ENCODE measurements at places on chromosomes 12 and 14.

- no peak for DNase-seq
Measured at GRCh38 chr12:46459861-46460545, 87.4 kb upstream of the SLC38A2 start.

DNA sequence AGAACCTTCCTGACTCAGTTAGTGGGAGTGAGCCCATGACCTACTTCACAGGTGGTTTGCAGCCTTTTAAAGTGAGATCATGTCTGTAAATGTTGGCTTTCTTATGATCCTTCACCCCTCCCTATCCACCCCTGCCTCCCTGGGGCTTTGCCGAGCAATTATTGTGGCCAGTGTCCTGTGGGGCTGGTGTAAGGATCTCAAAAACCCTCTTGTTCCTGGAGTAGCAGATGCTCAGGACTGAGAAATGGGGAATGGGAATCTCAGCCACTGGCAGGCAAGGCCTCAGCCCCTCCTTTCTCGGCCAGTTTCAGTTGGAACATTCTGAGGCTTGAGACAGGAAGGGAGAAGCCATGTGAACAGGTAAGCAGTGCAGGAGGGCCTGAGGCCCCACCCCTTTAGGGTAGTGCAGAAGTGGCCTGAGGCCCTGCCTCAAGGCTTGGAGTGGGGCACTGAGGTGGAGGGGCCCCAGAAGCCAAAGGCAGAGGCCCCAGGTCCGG, 53.8 kb downstream of the PLEKHG3 start:
- DNase-seq = no peak

GRCh38 chr12:123031171-123031845, 50.8 kb downstream of the ARL6IP4 start:
- no peak for DNase-seq

DNA sequence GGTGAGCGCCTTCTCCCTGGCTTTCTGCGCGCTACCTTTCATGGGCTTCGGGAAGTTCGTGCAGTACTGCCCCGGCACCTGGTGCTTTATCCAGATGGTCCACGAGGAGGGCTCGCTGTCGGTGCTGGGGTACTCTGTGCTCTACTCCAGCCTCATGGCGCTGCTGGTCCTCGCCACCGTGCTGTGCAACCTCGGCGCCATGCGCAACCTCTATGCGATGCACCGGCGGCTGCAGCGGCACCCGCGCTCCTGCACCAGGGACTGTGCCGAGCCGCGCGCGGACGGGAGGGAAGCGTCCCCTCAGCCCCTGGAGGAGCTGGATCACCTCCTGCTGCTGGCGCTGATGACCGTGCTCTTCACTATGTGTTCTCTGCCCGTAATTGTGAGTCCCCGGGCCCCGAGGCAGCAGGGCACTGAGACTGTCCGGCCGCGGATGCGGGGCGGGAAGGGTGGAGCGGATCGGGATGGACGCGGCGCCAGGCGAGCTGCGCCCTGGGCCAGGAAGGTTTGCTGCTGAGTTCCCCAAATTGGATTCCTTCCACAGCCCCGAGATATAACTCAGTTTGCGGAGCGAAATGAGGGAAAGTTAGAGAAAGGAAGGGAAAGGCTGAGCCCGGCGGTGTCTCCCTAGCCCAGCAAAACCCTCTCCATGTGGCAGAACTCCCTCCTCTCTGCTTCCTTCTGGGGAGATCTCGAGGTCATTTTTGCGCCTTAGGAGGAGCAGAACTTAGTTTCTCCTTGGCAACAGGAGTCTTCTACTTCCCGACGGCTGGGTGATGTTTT, 972 bp downstream of the PTGDR start:
- DNase-seq = no peak

GRCh38 chr12:38664661-38665269, 240.6 kb downstream of the CPNE8 start:
- no peak for DNase-seq

GRCh38 chr12:116441292-116441691, 117.9 kb upstream of the MAP1LC3B2 start:
- DNase-seq = no peak

DNA sequence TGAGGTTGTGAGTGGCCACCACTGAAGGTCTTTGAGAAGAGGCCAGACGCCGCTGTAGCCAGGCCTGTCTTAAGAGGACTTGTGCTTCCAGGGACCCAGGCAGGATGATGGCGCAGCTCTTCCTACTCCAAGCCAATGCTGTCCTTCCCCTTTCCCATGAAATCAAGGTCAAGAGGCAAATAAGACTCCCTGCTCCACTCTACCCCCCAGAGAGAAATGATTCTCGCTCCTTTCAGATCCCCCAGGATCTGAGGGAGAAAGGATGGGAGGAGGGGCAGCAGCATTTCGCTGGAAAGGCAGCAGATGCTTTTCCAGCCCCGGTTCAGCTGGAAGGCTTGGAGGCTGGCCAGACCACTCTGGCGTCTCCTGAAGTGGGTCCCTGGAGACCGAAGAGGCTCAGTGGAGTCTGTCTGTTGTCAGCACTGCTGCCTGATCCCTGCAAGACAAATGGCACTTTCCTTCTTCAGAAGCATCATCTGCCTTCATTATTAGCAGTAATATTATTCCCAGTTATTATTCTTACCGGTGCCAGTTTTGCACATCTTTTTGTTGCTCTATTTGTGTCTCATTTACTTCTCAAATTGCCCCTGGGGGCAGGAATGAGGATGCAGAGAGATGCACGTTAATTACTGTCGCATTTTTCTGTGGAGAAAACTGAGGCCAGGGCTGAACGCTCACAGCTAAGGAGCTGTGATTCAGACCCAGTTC, 51.4 kb downstream of the C14orf132 start:
- DNase-seq = no peak

DNA sequence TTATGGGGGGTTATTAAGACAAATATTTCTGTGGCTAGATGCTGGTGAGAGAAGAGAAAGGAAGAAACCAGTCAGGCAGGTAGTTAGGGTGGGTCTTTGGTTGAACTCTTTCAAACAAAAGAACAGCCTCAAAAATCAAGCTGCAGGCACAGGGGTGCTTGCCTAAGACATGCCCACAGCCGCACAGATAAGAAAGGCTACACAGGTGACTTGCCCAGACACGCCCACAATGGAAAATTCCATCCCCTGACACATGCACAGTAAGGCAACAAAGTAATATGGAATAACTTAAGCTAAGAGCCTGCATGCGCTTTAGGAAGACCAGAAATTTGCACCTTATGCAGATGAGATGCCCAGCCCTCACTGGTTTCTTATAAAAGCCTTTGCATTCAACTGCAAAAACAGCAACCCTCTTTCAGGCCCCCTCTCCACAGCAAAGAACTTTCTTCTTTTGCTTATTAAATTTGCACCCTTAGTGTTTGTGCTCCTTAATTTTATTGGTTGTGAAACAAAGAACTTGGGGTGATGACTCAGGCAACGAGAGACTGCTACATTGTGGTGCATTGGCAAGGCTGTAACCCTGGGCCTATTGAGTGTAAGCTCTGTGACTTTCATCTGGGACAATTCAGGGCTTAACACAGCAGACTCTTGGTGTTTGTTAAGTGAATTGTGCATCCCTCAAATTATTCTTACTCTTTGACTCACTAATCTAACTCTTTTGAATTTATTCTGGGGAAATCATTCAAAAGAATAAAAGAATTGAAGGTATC, 149.4 kb downstream of the RPAP3 start:
- DNase-seq = no peak

DNA sequence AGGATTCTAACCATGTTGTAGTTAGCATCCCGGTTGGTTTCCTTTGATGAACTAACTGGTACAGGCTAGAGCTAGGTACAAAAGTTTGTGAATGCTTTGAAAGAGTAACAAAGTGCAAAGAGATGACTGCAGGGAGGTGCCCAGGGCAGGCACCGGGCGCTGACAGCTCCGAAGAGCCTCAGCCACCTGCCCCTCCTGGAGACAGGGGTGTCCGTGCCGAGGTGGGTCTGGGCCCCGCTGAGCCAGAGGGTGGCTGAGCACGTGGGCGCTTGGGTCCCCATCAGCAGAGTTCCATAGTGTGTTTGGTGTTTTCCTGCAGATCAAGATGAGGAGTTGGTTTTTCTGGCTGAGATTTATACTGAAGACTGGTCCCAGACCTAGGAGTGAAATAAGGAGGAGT, 19.9 kb downstream of the PRKAB1 start:
- no peak for DNase-seq

GRCh38 chr12:70839544-70839943, 81.0 kb downstream of the PTPRR start:
- DNase-seq = no peak

GRCh38 chr12:100031836-100032235, 47.1 kb upstream of the ANKS1B start:
- DNase-seq = no peak

DNA sequence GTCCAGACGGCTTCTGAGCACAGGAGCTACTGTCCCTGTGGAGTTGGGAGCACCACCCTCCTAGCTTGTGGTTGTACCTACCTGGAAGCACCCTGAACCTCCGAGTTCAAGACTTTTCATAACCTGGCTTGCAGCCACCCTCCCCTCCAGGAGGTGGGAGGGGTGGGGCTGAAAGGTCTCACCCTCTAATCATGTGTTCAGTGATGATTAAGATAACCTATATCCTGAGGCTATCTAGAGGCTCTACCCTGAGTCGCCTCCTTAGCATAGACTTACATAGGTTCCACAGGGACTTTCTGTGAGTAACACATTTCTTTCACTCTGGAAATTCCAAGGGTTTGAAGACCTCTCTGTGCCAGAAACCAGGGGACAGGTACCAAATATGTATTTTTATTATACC, 146.5 kb downstream of the CFAP54 start:
- DNase-seq = no peak

GRCh38 chr14:63290741-63291430, 27.8 kb downstream of the GPHB5 start:
- DNase-seq = no peak

GRCh38 chr14:26594756-26595545, 2.9 kb downstream of the NOVA1 start:
- no peak for DNase-seq

- DNase-seq = no peak
Measured at GRCh38 chr12:68641138-68641537, 30.4 kb downstream of the RAP1B start.

DNA sequence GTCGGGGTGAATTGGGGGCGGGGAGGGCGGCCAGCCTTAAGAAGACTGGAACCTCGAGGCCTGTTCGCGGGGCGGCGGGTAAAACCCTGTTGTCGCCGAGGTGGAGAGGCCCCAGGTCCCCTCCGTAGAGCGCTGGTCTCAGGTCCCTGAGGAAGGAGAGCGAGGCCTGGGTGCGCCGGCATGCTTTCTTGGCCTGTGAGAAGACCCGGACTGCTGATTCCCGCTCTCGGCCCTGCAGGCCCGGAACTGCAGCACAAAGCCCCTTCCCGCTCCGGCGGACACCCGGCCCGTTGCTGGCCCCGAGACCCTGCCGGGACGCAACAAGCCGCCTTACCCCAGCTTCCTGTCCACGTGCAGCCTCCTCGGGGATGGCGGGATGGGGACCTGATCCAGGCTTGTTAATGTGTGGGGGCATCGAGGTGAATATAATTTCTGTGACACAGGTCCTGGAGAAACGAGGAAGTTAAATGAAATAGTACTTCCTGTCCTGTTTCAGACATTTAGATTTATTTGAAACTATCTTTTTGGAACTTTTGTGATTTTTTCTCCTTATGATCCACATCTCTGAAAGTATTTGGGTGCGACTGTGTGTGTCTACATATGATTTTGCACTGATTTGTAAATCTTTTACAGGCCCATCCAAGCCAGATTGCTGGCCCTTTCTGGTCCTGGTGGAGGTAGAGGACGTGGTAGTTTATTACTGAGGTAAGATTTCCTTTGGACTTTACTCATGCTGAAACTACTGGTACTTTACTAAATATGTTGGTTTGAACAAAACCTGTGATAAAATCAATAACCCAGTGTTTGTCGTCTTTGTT, 600 bp downstream of the PNN start:
- no peak for DNase-seq

DNA sequence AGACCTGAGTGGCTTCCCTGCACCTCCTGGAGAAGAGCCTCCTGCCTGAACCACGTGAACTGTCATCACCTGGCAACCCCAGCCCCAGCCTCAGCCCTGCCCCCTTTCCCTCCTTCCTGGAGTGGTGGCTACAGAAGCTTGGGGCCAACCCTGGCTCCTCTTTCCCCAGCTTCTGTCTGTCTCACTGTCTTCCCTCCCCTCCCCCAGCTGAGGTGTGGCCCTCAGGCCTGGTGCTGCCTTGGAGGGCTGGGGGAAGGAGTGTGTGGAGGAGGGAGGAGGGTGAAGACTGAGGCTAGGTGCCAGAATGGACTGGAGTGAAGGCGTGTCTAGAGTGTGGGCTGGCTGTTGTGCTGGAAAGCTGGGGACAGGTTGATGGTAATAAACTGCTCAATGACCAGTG, 9.7 kb downstream of the NFATC4 start:
- DNase-seq = no peak

DNA sequence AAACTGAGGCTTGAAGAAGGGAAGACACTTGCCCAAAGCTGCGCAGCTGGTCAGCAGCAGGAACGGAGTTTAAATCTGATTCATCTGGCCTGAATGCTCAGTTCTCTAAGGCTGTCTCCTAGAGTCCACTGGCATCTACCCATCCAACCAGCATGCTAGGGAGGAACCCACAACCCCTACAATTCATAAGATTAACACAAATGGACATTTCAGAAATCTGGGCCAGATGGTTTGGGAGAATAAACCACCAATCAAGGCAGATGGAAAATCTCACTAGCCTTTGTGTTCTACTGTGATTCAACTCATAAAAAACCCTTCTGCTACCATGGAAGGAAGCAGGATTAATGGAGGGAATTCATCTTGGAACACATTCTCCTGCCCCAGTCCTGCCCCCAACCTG, 67.8 kb downstream of the WSCD2 start:
- DNase-seq = no peak

GRCh38 chr14:90518069-90518940, 121.5 kb downstream of the CALM1 start:
- no peak for DNase-seq

Measured in iPS DF 19.7 (cell line).